Muscle of leg (tissue), 16 donors: ENCODE measurements at places on chromosomes 13 and 19. TPM values are rescaled to one million over a fixed set of nuclear protein-coding genes. Genes with fewer than 3 reads are reported as not detected.

The CGB3 gene
- polyA plus RNA-seq: not detected

- no peak for DNase-seq
Measured at GRCh38 chr13:43666403-43666802, 120.4 kb downstream of the ENOX1 start.

GRCh38 chr19:2149980-2150793, 1.2 kb downstream of the AP3D1 start:
- peak; percentile 41 for DNase-seq

DNA sequence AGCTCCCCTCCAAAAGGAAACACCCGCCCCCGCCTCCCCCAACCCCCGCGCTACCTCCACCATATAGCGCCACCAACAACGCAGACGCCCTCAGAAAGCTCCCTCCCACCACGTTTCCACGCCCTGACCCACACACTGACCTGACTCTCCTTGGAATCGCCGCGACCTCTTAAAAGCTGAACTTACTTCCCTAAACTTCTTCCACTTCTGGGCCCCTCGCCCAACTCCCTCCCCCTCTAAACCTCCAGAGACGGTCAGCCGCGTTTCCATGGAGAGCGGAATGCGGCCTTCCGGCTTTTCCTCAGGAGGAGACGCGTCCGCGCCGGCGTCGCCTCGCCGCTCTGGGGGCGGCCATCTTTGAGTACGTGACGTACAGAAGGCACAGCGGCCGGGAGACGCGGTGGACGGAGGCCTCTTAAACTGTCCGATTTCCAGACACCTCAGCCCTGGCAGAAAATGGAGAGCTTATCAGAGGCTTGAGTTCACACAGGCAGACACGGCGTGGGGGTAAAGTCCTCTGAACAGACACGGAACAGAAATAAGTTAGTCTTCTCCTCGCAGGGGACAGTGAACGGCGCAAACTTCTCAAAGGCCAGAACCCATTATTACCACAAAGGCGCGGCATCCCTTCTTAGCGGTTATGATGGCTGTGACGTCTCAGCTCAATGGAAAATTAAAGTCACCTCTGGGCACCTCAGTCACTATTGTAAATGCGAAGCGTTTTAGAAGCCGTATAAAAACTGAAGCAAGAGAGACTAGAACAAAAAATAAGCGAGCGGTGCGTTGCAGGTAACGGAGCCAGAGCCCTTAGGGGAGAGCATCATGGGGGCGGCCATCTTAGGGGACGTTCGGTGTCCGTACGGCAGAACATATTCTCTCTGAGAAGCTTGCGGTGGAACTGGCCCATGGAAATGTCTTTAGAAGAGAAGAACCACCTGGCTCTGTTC, at the start of gene ZNF432:
TSS of gene ZNF432 (minus strand) at position 284 of the 947 bp plus-strand sequence. CDS start 1,970 bp downstream, outside the sequence.
- DNase-seq: peak; percentile 99

DNA sequence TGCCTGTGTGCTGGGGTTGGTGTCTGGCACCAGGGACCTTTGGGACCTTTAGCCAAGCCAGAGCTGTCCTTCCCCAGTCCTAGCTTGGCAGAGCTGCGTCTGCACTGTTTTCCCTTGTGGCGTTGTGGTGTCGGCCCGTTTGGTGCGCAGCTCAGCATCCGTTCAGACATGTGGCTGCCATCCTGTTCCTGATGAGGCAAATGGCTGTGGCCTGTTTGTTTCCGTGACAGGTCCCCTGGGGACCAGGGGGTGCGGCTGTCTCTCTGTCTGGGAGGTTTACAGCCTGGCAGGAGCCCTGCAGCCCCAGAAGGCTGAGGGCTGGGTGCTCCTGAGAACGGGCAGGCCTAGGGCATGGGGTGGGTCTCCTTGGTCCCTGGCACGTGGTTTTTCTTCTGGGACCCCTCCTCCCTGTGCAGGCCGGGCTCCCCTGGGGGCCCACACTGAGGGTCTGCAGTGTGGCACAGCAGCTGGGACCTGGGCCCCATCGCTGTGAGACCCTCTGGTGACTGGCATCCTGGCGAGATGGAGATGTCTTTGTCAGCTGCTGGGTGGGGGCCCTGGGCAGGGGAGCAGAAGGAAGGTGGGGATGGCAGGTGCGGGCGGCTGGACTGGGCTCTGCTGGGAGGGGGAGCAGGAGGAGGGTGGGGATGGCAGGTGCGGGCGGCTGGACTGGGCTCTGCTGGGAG, 4.0 kb downstream of the SPPL2B start:
- DNase-seq: peak; percentile 35
